GM23248 (cell line): ENCODE measurements at places on chromosomes 16 and 17. TPM values are rescaled to one million over a fixed set of nuclear protein-coding genes. Genes with fewer than 3 reads are reported as not detected.

The AMDHD2 gene
- polyA plus RNA-seq: 15.2 and 16.1 TPM in 2 replicates

The CD19 gene
- not detected in 2 replicates for polyA plus RNA-seq

The HYDIN gene
- polyA plus RNA-seq: 0.10 and 0.50 TPM in 2 replicates

The CCL1 gene
- polyA plus RNA-seq: not detected in 2 replicates

The KRTAP4-9 gene
- 0.49 and 0.51 TPM in 2 replicates for polyA plus RNA-seq

DNA sequence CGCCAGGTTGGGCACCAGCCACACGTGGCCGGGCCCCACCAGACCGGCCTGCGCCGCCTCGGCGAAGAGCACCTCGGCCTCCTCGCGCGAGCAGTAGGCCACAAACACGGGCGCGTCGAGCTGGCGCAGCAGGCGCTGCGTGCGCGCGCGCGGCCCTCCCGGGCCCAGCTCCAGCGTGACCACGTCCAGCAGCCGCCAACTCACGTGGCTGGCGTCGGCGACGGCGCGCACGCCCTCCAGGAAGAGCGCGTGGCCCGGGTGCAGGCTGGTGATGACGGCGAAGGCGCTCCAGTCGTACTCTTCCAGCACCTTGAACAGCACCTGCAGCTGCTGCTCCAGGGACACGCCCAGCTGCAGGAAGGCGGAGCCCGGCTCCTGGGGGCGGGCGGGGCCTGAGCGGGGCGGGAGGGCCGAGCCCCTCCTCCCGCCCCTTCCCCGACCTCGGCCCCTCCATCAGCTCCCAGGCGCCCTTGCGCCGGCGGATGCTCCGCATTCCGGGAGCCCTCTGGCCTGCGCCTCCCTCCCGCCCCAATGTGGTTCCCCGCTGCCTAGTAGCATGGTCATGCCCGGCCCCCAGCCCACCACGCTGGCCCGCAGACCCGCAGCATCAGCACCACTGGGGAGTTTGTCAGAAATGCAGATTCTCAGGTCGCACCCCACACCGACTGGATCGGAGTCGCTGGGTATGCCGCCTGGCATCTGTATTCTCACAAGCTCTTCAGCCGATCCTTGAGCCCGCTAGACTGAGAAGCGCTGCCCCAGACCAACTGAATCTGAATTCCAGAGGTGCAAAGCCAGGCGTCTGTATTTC is 7.2 kb downstream of the GRIN2C start:
- DNase-seq: peak; percentile 45
- no peaks in the 10 kb centered on the region for H3K4me1 ChIP-seq
- H3K27ac ChIP-seq: no peak overlapping the region
- no peaks in the 10 kb centered on the region for H3K36me3 ChIP-seq
- H3K4me3 ChIP-seq: no peak overlapping the region

DNA sequence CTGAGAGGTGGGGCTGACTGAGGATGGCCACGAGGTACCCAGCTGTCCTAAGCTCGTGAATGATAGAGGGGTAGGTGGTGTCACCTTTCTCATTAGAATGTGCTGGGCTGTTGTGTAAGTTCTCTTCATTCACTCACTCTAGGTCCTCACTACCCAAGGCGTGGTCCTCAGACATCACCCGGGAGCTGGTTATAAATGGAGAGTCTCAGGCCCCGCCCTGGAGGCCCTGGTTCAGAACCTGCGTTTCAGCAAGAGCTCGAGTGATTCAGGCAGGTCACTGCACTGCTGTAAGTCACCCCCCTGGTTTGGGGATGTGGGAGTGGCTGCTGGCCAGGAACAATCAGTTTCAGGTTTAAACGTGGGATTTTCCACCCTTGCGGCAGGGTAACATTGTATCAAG is 139.8 kb downstream of the FOXL1 start:
- DNase-seq: no peak
- H3K4me3 ChIP-seq: no peak overlapping the region
- H3K27ac ChIP-seq: no peak overlapping the region
- no peaks in the 10 kb centered on the region for H3K36me3 ChIP-seq

DNA sequence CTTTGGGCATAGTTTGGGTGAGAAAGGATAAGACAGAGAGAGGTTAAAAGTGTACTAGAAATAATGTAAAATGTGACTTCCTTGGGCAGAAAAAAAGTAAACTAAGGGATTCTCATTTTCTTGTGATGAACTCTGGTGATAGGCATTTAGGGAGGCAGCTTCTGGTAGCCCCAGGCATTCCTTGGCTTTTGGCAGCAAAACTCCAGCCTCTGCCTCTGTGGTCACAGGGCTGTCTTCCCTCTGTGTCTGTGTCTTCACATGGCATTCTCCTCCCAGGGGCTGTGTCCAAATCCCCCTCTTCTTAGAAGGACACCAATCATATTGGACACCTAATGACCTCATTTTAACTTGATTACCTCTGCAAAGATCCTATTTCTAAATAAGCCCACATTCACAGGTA is 54.7 kb downstream of the HS3ST3B1 start:
- H3K36me3 ChIP-seq: no peaks in the 10 kb centered on the region
- peak; percentile 27 for DNase-seq
- H3K4me1 ChIP-seq: no peaks in the 10 kb centered on the region
